ENCODE measurements at places on chromosomes 2 and 18.

DNA sequence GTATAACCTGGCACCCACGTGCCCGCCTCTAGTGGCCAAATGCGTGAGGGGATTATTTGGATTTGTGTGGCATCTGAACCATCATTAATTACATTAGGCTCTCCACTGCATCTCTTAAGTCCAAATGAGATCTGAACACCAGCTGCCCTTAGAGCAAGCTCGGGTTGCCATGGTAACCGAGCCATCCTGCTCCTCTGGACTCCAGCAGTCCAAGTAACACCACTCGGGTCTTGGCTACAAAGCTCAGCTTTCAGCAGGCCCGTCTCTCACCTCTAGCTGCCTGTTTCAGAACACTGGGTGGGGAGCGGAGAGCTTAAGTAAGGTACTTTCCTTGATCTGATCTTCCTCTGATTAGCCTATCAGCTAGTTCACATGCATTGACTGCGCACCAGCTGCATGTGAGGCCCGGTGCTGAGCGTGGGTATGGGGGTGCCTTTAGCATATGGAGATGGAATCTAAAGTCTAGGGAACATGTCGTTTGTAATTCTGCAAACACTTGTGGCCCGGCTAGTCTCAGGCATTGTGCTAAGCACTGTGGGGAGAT lies 14.1 kb upstream of the CYS1 start:
- DNase-seq: no peak

- DNase-seq: no peak
These were observed 1928.8 kb upstream of the CELF4 start for GRCh38 chr18:39494211-39494896.

DNA sequence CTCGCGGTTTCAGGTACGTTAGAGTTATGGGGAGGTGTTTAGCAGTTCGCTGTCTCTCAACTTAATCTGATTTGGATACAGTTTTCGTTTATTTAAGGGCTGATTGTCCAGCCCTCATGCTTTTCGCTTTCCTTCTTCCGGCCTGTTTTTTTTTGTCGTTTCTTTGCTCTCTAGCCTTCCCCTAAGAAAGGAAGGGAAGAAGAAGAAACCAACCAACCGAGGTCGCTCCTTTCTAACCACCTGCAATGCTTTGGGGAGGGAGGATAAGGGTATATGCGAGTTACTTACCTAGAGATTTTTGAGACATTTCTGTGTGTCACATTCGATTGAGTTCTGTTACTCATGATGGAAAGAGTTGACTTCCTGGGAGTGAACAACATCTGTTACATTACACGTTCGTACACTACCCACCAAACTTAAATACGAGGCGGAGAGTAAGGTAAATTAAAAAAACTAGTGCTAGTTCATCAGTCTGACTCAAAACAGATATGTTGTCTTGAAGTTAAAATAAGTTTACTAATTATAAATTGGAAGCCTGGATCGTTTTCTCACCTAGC lies 918 bp downstream of the EIF5B start:
- DNase-seq: no peak

DNA sequence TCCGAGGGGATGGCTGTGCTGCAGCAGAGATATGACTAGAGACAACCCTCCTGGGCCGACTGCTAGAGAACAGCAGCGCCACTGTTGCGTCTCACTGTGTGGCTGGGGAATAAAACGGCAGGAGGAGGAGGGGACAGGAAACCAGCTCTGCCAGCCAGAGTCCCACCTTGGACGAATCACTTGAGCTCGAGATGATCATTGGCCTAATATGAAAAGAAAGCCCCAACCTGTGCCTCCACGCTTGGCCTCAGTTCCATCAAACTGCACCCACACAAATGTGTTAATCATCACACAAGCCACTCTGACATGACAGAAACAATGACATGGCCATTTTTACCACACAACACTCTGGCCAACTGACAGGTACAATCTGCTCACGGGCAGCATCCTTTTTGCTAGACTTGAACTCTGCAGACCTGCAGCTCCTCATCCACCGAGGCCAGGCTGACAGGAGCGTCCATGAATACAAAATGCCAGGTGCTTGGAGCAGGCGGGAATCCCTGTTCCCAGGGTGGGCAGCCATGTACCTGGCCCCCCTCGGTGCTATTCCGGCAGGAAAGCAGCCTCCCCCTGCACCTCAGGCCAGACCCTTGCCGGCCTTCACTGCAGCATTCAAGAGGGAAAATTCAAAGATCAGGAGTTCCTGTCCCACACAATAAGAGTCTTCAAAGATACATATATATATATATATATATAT lies 52.3 kb downstream of the PARD6G start:
- DNase-seq: no peak

- DNase-seq: no peak
These were observed 66.1 kb downstream of the PDE1A start for GRCh38 chr2:182360663-182361260.

DNA sequence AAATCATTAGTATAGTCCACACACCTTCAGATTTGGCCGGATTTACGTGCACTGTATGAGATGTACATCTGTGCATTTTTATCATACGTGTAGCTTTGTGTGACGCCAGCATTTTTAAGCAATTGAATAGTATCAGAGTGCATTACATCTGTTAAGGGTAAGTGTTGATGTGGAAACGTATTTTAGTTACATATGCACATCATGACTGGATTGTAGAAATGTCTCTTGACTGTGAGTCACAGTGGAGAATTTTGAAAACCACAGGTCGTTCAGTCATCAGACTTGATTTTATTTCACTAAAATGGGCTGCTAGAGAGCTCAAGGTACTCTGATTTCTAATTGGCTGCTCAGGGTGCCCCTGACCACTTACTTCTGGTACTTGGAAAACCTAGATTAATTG lies 5.4 kb upstream of the GPBAR1 start:
- no peak for DNase-seq

DNA sequence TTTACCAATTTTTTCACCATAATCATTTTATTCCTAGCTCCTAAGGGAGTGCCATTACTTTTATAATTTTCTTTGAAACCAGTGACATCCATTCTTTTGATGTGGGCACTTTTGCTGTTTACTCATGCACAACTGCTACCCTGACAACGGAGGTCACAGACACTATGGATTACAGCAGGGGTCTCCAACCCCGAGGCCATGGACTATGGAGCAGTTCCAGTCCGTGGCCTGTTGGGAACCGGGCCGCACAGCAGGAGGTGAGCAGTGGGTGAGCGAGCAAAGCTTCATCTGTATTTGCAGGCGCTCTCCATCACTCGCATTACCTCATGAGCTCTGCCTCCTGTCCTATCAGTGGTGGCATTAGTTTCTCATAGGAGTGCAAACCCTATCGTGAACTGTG lies 34.6 kb downstream of the PRPF40A start:
- DNase-seq: no peak

DNA sequence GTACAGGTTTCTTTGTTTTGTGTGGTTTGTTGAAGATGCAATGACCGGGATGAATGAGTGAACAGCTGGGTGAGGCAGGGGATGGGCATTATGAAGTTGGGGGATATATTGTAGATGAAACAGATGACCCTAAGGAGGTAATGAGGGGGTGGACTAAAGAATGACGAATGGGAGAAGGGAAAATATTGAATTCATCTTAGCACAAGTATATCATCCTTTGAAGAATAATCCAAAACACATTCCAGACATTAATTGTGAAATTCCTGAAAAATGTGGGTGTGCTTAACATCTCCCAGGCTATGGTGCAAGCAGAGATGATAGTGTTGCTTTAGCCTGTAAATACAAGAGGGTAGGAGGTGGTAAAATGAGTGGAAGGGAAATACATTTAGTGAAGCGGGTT lies 5.8 kb downstream of the CRIM1 start:
- no peak for DNase-seq

DNA sequence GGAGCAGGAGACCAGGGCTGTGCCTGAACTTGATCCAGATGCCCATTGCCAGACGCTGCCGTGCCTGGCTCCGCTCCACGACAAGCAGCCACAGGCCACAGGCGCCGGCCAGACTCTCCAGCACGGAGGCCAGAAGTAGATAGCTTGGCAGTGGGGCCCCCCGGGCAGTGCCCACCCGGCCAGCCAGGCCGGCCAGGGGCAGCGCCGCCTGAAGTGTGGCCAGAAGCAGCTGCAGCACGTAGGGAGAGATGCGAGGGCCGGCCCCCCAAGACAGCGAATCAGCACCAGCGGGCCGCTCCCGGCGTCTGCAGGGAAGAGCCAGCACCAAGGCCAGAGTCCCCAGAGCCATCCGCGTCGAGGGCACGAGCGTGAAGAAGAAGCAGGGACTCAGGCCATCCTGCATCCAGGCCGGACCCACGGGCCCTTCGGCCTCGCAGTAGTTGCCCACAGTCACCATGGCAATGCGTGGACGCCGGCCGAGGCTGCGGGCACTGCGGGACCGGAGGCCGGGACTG lies 484 bp downstream of the ABCB6 start:
- peak; percentile 69 for DNase-seq

GRCh38 chr18:47412924-47413323 lies 161.5 kb upstream of the SKOR2 start:
- no peak for DNase-seq

DNA sequence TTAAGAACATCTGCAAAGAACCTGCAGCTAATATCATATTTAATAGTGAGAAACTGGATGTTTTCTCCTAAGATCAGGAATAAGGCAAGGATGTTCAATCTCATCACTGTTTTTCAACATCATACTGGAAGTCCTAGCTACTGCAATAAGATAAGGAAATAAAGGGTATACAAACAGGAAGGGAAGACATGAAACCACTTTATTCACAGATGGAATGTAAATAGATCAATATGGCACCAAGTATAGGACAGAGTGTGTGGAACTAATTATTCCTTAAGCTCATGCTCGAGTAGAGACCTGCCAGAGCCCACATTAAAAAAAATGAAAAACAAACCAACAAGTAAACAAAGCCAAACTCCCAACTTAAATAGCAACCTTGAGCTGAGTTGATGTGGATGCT lies 41.3 kb upstream of the TMEM247 start:
- DNase-seq: no peak

- peak; percentile 6 for DNase-seq
These were observed 7.2 kb upstream of the PROC start for GRCh38 chr2:127410871-127411652.

- DNase-seq: no peak
These were observed 183.0 kb upstream of the HS6ST1 start for GRCh38 chr2:128501700-128502099.

GRCh38 chr18:70235478-70235877 lies 30.0 kb upstream of the RTTN start:
- no peak for DNase-seq

DNA sequence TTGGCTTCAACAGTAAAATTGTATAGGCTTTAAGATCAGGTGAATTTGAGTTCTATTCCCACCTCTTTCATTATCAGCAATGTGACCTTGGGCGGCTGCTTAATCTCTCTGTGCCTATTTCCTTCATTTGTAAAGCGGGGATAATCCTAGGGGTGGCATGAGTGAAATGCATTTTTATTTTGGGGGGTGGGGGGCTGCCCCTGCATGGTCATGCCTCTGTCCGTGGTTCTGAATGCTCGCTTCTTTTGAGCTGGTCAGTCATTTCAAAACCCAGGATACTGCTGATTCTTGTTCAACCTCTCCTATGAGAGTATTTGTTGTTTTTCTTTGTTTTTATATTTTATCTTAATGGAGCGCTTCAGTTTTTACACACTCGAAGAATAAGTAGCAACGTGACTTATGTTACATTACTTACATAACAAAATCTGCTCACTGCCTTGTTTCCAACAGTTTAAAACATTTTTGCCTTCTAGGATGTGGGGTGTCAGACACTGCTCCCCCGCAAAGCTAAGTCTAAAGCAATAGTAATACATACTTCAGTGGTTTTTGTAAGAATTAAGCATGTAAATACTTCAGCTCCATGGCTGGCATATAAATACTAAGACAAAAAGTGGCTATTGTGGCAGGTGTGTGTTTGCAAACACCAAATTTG lies 152.6 kb upstream of the PELI1 start:
- DNase-seq: no peak

GRCh38 chr18:3649633-3650426 lies 199.9 kb downstream of the TGIF1 start:
- DNase-seq: no peak

DNA sequence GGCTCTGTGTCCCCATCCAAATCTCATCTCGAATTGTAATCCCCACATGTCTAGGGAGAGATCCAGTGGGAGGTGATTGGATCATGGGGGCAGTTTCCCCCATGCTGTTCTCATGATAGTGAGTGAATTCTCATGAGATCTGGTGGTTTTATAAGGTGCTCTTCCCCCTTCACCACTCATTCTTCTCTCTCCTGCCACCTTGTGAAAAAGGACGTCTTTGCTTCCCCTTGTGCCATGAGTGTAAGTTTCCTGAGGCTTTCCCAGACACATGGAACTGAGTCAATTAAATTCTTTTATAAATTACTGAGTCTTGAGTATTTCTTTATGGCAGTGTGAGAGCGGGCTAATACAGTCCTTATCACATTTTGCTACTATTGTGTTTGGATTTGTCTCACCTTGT lies 177.6 kb upstream of the SLC39A10 start:
- DNase-seq: no peak

DNA sequence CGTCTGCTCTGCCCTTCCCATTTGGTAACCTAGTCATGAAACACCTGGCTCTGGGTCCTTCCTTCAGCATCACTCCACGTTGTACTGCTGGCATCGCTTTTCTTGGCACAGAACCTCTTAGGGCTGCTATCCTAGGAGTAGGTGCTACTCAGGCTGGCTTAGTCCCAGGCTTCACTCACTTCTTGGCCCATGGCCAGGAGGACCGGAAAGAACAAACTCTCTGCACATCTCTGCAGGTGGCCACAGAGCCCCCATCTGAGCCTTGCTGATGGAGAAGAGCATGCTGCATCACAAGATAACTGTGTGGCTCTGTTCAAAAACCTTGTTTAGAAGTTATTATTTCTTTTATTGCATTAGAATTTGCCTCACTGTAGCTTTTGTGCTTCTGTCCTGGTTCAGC lies 447.2 kb upstream of the TNP1 start:
- DNase-seq: no peak

- DNase-seq: no peak
These were observed 638.6 kb downstream of the ERBB4 start for GRCh38 chr2:211900000-211900399.

GRCh38 chr2:77210725-77211124 lies 311.5 kb downstream of the LRRTM4 start:
- DNase-seq: no peak

DNA sequence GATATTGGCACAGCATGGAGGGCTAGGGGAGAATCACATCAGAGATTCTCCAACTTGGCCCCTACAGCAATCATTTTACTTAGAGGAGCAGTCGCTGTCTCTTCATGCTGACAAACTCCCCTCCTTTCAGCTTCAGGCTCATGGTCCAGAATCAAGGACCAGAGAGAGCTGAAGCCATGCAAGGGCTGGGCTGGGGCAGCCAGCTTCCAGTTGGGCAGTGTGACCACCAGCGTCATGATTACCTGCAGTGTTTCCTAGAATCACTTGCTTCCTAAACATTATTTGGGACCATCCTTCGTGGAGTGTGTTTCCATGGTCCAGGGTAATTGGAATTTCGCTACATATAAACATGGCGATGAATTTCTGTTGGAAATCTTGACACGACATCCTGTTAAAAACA lies 54.4 kb downstream of the CAPN13 start:
- DNase-seq: no peak

All from NCI-H774 (cell line).